ENCODE measurements at places on chromosomes 3 and 15.

DNA sequence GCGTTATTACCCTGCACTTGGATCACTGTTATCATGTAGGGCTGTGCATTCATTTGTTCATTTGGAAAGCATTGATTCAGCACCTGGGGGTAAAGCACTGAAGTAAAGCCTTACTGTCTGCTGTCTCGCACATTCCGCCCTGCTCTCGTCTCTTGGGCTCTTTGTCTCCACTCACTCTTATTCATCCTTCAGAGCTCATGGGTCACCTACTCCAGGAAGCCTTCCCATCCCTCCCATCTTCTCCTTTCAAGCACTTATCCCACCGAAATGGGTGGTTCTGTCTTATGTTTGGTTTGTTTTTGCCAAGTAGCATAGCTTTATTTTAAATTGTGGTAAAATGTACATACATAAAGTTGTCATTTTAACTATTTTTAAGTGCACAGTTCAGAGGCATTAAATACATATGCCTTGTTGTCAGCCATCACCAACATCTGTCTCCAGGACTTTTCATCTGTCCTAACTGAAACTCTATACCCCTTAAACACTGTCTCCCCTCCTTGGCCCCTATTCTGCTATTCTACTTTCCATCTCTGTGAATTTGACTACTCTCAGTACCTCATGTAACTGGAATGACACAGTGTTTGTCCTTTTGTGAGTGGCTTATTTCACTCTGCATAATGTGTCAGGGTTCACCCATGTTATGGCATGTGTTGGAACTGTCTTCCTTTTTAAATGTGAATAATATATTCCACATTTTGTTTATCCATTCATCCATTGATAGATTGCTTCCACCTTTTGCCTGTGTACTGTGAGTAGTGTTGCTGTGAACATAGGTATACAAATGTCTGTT, 9.3 kb downstream of the DIS3L start:
- DNase-seq: no peak

- DNase-seq: no peak
Observed at GRCh38 chr15:66707310-66708082, 5.5 kb downstream of the SMAD6 start.

DNA sequence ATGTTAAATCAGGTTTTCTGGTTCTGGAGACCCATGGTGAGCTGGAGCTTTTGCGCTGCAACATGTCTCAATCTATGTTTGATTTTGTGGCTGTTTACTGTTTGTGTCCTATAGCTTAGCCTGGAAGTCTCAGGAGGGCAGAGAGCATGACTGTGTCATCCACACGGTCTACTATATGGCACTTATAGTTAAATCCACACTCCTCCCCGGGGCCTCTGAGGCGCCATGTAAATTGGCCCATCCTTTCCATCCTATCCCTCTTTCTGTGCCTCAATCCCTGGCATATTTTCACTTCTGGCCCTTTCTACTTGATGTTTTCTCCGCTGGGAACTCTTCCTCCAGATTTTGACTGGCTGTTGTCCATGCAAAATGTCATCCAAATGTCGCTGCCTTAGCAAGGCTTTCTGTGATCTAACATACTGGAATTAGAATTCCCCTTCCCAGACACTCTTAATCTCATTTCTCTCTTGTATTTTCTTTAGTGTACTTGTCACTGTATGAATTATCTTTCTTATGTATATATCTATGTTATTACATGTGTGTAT, 560.8 kb upstream of the RGMA start:
- DNase-seq: no peak

DNA sequence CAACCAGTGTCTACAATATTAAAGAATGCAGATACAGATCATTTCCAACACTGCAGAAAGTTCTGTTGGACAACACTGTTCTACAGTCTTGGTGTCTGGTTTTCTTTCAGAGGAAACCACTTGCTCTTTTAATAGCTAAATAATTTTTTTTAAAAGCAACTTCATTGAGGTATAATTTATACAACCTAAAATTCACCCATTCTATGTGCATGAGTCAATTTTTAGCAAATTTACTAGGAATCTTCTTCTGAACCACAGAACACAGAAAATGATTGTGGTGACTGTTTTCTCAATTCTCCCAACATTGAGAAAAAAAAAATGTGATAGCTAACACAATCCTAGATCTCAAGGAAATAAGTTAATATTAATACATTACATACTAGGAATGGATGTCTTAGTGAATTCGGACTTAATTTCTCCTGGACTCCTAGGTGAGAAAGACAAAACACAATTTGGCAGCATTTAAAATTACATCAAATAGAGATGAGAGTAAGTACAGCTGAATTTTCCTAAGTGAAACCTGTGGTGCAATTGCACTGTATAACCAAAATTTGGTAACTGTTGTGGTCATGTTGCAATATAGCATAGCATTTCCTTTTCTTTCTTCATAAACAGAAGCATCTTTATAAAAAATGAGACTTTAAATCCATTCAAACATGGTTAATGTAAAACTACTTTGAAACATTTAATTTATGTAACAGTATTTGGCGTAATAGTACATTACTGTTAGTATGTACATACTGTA, 15.3 kb upstream of the PLCL2 start:
- DNase-seq: no peak

- DNase-seq: no peak
Observed at GRCh38 chr3:11477407-11477911, 166.3 kb downstream of the VGLL4 start.

- DNase-seq: no peak
Observed at GRCh38 chr3:55481744-55482495, 5.2 kb downstream of the WNT5A start.

DNA sequence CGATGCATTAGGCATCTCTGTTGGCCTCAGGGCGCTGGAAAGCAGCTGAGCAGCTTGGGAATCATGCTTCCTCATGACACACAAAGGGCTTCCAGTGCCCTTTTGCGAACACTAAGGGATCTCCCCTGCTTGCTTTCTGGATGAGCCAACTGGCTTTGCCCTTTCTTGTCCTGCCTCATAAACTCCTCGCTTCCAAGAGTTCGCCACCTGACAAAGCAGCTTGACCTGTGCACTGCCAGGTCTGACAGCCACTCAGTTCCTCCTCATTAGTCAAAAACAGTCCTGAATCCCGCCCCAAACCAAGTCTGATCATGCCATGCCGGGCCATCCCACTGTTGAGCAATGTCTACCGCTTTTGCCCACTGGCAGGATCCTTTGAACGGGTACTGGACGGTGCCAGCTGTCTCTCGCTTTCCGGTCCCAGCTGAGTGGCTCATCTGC, 265.4 kb upstream of the LYSMD4 start:
- DNase-seq: no peak

GRCh38 chr15:85172846-85173490, 191.3 kb downstream of the PDE8A start:
- DNase-seq: no peak

GRCh38 chr3:153970741-153971347, 150.3 kb upstream of the ARHGEF26 start:
- DNase-seq: no peak

- no peak for DNase-seq
Observed at GRCh38 chr3:3848923-3849275, 49.7 kb downstream of the LRRN1 start.

Data from stimulated activated naive CD8-positive, alpha-beta T cell treated with anti-CD3 and anti-CD28 coated beads, Interleukin-15, amount 100 ng/mL, for 72 hours (primary cell).